ENCODE measurements at places on chromosomes 12 and 14. TPM values are rescaled to one million over a fixed set of nuclear protein-coding genes. Genes with fewer than 3 reads are reported as not detected.
A peak's percentile ranks its signal among the peaks of the same experiment; 100 is the strongest.

Gene SIX6
- total RNA-seq = 0.11 TPM

GRCh38 chr14:24110060-24110459, 4.5 kb upstream of the DCAF11 start:
- DNase-seq = no peak
- peaks cover 4% of the 10 kb centered on the region for H3K4me1 ChIP-seq
- no peaks in the 10 kb centered on the region for H3K27me3 ChIP-seq
- H3K4me3 ChIP-seq = no peak overlapping the region

DNA sequence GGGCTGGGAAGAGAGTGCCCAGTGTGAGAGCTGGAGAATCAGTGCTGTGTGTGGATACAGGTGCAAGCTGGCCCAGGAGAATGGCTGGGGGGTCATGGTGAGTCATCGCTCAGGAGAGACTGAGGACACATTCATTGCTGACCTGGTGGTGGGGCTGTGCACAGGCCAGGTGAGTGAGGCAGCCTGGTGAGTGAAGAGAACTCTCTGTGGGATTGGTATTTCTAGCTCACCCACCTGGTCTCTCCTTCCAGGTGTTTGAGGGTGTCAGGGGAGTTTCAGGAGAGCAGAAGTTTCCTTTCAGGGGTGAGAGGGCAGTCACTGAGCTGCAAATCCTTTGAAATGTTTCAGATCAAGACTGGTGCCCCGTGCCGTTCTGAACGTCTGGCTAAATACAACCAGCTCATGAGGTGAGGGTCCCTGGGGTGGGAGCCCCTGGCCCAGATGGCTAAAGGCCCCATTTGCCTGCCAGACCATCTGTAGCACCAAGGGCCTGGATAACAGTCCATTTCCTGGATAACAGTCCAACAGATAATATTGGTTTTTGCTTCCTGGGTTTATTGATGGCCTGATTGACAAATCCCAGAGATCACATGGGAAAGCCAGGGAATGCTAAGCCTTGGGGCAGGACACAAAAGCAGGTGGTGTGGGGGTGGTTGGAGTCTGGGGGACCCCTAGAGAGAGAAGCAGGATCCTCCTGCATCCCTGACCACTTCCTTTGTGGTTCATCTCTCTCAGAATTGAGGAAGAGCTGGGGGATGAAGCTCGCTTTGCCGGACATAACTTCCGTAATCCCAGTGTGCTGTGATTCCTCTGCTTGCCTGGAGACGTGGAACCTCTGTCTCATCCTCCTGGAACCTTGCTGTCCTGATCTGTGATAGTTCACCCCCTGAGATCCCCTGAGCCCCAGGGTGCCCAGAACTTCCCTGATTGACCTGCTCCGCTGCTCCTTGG, 5.5 kb upstream of the ATN1 start:
- H3K4me3 ChIP-seq = no peak overlapping the region
- H3K27me3 ChIP-seq = no peaks in the 10 kb centered on the region
- H3K36me3 ChIP-seq = peaks cover 54% of the 10 kb centered on the region
- H3K27ac ChIP-seq = no peak overlapping the region
- no peak for DNase-seq

DNA sequence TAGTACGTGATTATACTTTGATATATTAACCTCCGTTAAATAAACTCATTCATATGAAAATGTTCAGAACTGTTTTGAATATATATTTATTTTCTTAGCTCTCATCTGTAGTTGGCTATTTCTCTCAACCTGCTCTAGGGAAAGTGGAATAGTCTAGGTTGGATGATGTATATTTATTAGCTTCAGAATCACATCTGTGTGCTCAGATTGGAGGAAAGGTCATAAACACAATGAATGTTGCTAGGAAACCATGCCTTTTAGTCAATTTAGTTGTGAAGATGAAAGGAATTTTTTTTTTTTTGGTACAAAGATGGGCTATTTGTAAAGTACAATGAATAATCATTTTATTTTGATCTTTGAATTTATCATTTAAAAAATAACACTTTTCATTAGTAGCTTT, 439.1 kb downstream of the FOXG1 start:
- H3K27me3 ChIP-seq = no peaks in the 10 kb centered on the region
- no peak overlapping the region for H3K27ac ChIP-seq
- H3K4me3 ChIP-seq = no peak overlapping the region
- DNase-seq = no peak
- no peaks in the 10 kb centered on the region for H3K4me1 ChIP-seq

DNA sequence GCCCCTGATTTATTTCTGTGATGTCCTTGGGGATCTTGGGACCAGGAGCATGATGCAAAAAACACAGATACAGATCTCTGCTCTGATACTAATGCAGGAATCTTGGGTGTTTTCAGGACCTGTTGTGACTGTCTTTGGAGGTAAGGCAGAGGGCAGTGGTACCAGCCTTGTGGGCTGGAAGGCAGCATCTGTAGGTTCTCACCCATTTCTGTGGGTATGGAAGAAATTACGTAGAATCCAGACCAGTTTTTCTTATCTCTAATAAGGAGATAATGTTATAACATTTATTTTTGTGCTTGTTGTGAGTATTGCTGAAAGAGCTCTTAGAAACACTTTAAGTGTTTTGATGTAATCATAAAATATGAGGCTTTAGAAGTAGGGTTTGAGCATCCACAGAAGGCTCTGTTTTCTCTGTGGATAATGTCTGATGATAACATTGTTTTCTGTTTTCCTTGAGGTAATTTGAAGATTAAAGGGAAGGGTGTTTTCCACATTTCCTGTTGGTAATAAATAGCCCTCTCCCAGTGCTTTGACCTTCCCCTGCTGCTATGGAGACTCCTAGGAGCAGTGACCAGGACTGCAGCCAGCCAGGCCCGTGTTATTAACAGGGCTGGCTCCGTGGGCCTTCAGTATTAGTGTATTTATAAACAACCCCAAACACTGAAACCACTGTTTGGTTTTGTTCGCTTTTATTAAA, 9.4 kb upstream of the DCP1B start:
- H3K27ac ChIP-seq = peak overlapping the region; percentile 22
- no peak for DNase-seq
- H3K36me3 ChIP-seq = no peaks in the 10 kb centered on the region
- H3K27me3 ChIP-seq = no peaks in the 10 kb centered on the region
- peaks cover 16% of the 10 kb centered on the region for H3K4me1 ChIP-seq

GRCh38 chr12:44403185-44403584, 472.9 kb downstream of the NELL2 start:
- H3K27ac ChIP-seq = no peak overlapping the region
- H3K36me3 ChIP-seq = no peaks in the 10 kb centered on the region
- H3K4me1 ChIP-seq = no peaks in the 10 kb centered on the region
- H3K27me3 ChIP-seq = no peaks in the 10 kb centered on the region
